Nucleus accumbens (tissue), 56 donors: ENCODE measurements at places on chromosomes 1 and 21.

DNA sequence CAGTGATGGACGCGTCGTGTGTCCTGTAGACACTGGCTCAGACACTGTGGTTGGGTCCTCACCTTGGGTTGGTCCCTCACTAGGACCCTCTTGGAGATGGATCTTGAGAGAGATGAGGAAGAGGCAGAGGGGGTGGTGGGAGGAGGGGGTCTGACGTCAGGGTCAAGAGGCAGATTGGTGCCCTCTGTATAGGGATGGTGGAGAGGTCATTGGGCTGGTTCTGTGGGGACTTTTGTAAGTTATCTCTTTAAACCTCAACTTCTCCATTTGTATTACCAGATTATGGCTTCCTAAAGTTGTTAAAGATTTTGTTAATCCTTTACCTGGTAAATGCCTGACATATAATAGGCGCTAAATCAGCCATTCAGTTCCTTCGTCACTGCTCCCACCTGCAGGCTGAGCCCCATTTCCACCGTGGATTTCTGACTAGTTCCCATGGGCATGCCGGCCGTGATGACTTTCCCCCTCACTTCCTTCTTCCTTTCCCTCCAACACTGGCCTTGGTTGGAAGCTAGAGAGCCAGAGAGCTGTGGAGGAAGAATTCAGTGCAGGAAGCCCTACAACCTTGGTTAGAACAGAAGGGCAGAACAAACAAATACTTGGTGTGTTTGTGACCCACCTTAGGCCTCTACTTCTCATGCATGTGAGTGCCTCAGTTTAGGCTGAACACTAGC lies 8.6 kb downstream of the H6PD start:
- no peak for DNase-seq

DNA sequence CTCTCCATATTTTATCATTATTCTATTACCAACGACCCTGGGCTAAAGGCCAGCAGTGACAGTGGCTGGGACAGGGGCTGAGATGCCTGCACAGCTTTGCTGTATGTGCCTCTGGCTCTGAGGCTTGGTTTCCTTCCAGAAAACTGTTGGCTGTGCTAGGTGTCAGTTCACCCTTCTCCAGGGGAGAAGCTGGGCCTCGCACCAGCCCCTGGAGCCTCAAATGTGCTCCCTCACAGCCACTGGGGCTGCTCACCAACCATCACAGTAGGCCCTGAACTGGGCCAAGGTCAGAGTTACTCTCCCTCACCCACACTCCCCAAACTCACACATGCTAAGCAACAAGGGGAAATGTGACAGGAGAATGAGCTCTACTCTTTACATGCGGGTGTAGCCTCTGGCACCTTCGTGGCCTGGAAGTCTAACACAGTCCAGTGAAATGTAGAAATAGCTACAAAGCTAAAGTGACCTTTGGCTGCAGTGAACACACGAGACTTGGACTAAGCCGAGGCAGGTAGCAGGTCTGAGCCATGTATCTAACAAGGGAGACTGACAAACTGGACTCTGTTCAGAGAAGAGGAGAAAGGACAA lies 4.7 kb upstream of the CD160 start:
- DNase-seq = no peak

GRCh38 chr1:113416496-113416895 lies 26.2 kb downstream of the MAGI3 start:
- DNase-seq = no peak

DNA sequence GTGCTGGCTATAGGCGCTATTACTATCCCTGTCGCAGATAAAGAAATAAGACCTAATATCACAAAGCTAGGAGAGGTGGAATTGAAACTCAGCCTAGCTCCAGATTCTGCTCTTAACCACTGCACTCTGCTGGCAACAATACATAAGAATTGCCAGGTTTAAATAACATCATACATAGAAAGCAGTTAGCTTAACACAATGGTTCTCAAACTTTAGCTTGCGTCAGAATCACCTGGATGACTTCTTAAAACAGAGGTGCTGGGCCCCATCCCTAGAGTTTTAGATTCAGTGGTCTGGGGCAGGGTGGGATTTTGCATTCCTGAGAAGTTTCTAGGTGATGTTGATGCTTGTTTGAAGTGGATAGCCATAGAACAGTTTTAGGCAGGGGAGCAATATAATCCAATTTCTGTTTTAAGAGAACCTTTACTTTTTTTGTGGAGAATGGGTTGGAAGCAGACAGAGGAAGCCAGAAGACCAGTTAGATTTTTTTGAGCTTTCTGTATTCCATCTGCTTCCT lies 1.1 kb upstream of the POMGNT1 start:
- DNase-seq = no peak

DNA sequence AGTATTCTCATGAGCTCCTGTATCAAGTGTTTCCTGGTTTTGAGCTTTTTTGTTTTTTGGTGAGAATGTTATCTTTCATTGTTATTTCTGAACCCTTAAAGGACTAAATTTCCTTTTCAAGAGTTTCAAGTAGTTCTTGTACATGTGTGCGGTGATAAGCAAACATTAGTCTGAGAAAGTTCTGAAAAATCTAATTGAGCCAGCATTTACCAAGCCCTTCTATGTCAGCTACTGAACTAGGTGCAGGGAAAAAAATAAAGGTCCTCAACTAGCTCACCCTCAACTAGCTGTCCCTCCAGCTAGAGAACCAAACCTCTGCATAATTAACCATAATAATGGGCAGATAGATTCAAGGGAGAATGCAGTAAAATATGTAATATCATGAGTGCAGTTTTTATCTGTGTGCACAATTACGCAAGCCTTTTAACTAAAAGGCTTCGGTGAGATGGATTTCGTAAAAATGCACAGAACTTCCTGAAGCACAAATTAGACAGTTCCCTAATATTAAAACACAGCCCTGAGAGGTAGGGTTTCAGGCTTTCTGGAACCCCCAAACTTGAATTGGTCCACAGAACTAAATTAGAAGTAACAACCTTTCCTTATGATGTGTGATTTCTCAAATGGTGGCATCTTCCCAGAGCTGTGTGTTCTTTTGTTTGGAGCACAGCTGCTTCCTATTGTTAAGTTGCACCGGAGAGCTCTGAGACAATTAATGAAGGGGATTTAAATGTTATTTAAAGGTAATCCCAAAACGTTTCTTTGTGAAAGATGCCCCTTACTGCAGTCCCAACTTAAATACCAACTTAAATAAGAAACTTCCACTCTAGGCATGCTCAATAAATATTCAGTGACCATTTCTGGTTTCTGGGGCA lies 165.8 kb downstream of the NFIA start:
- DNase-seq = no peak

DNA sequence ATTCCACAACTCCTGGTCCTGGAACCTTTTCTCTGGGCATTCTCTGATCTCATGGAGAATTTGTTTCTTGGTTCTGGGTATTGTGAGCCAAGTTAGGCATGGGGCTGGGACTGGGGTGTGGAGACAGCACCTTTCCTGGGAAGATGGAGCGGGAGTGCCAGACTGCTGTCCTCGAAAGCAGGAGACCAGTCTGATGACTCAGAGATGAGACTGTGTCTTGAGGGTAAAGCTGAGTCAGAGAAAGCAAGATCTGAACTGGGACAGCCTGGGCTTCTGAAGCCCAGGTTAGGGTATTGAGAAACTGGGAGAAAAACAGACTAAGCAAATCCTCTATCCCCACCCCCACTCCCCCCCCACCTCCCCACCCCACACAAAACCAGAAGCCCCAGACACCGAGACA lies 2.2 kb upstream of the KANK4 start:
- DNase-seq = no peak

GRCh38 chr1:147189514-147189913 lies 17.2 kb upstream of the PRKAB2 start:
- no peak for DNase-seq
